ENCODE measurements at places on chromosomes 11 and 22.

GRCh38 chr22:19844377-19845053 lies 10.2 kb downstream of the GNB1L start:
- DNase-seq, result no peak

DNA sequence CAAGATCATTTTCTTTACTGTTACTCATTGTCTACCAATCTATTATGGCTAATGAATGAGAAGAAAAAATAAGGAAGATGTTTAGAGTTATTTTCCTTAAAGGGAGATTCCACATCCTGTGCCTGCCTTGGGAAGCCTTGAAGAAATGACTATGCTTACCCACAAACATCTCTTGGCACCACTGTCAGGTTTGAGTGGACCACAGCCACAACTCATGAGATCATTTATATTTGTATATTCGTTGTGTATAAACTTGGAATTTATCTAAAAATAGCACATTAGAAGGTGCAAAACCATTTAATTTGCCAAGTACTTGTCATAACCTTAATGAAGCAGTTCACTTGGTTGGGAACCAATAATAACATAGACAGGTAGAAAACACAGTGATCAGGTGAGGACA lies 740.8 kb downstream of the DLG2 start:
- DNase-seq, result no peak

DNA sequence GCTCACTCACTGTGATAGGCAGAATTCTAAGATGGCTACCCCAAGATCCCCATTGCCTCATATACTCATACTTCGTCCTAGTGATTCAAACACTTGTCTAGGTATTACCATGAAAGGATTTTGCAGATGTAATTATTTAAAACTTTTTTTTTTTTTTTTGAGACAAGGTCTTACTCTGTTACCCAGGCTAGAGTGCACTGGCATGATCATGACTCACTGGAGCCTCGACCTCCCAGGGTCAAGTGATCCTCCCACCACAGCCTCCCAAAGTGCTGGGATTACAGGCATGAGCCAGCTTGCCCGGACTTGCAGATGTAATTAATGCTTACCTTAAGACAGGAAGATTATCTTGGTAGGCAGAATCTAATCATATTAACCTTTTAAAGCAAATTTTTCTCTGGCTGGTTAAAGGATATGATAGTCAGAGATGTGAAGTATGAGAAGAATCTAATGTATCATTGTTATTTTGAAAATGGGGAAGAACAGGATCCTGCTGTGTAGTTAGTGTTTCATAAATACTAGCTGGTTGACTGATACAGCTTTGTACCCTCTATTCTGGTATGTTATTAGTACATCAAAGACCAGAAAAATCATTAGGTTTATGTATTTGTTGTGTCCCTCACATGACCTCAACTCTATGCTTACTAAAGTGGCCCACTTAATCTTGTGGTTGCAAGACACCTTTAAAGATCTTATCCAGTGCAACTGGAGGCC lies 35.5 kb downstream of the C2CD3 start:
- no peak for DNase-seq

DNA sequence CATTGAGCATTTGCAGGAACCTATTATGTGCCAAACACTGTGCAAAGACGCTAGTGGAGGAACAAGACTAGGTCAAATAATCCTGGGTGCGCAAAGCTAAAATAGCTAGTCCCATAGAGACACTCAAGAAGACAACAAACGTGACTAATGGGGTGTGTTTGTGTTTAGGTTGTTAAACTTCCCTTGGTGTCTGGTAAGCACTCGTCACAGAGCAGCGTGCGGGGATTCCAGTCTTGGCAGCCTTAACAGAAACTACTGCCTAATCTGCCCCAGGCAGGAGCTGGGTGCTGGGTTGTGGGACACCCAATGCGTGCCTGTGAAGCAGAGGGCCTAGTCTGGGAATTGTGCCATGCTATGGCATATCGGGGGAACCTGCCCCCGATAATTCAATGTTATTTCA lies 10.8 kb upstream of the CALCB start:
- DNase-seq, result no peak

DNA sequence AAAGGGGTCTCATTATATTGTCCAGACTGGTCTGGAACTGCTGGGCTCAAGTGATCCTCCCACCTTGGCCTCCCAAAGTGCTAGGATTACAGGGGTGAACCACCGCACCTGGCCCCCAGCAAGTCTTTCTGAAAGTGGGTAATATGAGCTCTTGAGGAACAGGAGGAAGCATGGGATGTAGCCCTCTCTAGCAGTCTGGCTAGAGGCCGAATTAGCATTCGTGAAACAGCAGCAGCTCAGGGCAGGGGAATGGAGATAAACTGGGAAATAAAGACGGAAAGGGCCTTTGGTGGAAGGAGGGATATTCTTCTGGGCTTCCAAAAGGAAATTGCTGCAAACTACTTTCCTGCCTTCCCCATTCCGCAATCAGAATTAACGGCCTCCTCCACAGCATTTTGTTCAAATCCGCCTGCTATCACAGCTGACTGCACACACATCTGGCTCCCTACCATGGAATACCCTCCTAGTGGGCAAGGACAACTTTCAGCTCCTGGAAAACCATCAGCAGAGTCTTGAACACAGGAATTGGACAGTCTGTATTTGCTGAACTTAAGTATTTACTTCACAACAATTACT lies 44.3 kb downstream of the MICAL3 start:
- no peak for DNase-seq

DNA sequence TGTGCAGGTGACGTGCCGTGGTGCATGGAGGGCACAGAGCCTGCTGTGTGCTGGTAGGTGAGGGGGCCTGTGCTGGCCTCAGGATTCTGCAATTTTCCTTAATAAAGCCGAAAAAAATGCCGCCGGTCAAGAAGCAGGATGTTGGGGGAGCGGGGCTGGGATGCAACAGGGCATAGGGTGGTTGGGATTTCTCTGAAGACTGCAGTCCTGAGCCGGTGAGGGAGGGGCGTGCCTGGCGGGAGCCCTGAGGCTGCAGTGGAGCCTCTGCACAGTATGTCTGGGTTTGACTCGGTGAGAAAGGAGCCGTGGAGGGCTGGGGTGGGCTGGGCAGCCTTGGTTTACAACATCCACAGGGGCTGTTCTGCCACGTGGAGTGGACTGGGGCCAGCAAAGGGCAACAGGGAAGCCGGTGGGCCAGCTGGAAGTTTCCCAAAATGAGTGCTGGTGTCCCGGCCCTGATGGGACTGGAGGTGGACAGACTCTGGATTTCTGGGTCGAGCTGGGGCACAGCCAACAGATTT lies 1.3 kb downstream of the CDHR5 start:
- no peak for DNase-seq

DNA sequence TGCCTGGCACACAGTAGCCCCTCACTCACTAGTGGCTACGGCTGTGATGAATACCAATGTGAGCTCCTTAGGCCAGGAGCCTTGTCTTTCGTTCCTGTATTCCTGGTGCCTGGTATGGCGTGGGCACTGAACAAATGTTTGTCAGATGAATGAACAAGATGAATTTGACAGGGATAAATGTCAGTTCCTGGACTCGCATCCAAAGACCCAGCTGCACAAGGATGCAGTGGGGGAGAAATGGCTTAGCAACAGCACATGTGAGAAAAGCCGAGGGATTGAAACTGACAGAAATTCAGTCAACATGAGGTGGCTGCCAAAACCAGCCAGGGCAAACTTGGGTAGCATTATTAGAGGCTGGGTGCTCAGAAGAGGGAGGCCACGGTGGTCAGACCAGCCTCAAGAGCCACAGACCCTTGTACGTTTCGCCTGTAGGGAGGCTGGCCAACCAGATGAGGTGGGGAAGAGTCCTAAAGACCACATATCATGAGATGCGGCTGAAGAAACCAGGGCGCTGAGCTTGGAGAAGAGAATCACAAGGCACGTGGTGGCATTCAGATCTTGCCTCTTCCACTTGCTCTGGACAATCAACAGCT lies 7.7 kb upstream of the SLC22A8 start:
- no peak for DNase-seq

GRCh38 chr11:8477680-8478079 lies 116.3 kb downstream of the STK33 start:
- DNase-seq, result no peak

- no peak for DNase-seq
Measured at GRCh38 chr11:117807482-117808327, 10.7 kb upstream of the DSCAML1 start.

DNA sequence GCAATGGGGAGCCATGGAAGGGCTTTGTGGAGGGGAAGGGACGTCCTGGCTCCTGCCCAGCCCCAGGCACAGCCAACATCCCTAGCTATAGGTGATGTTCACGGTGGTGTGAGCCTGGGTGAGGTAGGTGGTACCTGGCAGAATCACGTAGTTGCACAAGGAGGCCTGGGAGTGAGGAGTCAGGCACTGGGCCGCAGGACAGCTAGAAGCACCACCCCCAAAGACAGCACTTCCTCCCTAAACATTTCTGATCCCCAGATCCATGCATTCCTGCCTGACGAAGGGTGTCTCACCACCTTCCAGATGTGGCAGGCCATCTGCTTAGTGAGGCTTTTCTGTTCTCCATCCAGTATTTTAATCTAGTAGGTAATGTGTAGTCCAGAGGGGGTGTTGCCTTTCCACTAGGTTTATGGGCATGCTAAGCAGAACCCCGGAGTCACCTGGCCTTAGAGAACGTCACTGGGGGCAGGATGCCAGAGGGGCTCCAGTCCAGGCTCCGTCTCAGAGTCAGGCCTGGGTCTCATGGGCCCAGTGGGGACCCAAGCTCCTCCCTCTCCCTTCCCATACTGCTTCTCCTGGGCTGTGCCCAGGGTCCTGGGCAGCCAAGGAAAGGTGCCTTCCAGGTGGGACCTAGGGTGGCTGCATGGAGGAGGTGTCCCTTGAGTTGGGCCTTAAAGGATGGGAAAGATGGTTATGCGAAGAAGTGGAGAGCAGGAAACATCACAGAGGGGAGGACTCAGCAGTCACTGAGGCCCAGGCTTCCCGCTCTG lies 56.2 kb downstream of the OTOG start:
- DNase-seq, result no peak

GRCh38 chr11:122773781-122774266 lies 64.5 kb upstream of the CRTAM start:
- no peak for DNase-seq

GRCh38 chr11:59706518-59707285 lies 6.9 kb downstream of the OR10V1 start:
- peak; percentile 67 for DNase-seq

- DNase-seq, result no peak
Measured at GRCh38 chr22:43343262-43343669, at the start of gene SCUBE1. TSS of gene SCUBE1 (minus strand) at chr22:43343372. CDS start at chr22:43343261, 111 bp downstream.

- no peak for DNase-seq
Measured at GRCh38 chr11:127804747-127805400, 782.5 kb downstream of the ETS1 start.

GRCh38 chr11:121672630-121673487 lies 220.1 kb upstream of the SORL1-AS1 start:
- no peak for DNase-seq

DNA sequence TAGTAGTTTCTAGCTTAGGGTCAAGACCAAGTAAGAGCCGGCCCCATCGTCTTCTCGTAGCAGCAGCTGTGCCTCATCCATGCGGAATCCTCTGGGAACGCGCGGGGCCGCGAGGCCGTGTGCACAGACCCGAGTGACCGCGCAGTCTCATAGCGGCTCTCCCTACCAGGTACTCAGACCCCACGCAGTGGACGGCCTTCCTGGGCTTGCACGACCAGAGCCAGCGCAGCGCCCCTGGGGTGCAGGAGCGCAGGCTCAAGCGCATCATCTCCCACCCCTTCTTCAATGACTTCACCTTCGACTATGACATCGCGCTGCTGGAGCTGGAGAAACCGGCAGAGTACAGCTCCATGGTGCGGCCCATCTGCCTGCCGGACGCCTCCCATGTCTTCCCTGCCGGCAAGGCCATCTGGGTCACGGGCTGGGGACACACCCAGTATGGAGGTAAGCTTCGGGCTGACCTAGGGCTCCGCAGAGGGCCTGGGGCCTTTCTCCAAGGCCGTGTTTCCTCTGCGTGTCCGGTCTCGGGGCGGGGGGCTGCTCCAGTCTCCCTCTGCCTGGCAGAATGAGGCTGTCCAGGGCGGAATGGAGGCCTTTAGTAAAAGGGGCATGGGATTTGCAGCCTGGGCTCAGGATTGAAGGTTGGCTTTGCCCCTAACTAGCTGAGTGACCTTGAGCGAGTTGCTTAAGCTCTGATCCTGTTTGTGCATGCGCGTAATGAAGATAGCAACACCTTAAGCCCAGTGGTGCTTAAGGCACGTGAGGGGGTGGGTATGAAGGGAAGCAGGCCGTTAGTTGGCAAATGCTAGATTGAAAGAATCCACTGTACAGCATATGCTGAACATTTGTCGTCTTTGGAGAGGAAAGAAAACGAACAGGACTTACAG lies 48.9 kb downstream of the ST14 start:
- DNase-seq, result no peak

DNA sequence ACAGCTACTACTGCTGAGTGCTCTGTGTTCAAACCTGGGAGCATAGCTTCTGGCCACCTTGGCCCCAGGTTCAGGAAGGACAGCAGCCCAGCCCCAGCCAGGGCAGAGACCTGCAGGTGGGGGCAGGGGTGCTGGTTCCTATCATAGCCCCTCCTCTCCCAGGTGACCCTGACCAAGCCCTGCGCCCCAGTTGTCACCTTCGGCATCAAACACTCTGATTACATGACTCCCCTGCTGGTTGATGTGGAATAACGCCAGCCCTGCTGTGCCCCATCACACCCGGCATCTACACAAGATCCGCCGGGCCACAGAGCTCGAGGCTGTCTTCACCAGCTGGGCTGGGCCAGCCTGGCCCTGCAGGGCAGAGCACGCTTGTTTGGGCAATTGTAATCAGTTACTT lies 6.9 kb downstream of the SCGB1C1 start:
- DNase-seq, result no peak

All from HFF-Myc (cell line).